ENCODE measurements at places on chromosomes 6 and 20.

- DNase-seq = no peak
Observed at GRCh38 chr6:161837854-161838253, 564.0 kb upstream of the AGPAT4 start.

- DNase-seq = no peak
Observed at GRCh38 chr6:121652726-121653623, 217.5 kb downstream of the GJA1 start.

- DNase-seq = no peak
Observed at GRCh38 chr6:78623554-78623953, 243.8 kb upstream of the IRAK1BP1 start.

GRCh38 chr6:43070028-43070632 is 6.0 kb upstream of the PTK7 start:
- no peak for DNase-seq

DNA sequence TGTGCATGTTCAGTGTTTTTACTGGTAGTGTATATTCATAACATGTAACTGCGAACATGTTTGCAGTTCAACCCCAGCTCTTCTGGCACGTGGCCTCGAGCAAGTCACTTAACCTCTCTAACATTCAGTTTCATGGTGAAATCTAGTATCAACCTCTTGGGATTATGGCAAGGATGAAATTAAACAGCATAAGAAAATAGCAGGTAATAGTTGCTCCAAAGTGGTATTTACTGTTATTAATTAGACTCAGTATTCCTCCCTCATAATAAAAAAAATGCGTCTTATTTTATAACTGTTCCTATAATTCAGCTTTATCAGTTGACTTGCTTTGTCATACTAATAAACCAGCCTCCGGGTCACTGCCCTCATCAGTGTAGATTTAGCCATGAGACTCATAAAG is 15.0 kb downstream of the FAM184A start:
- no peak for DNase-seq

GRCh38 chr6:161796681-161797080 is 522.8 kb upstream of the AGPAT4 start:
- no peak for DNase-seq

DNA sequence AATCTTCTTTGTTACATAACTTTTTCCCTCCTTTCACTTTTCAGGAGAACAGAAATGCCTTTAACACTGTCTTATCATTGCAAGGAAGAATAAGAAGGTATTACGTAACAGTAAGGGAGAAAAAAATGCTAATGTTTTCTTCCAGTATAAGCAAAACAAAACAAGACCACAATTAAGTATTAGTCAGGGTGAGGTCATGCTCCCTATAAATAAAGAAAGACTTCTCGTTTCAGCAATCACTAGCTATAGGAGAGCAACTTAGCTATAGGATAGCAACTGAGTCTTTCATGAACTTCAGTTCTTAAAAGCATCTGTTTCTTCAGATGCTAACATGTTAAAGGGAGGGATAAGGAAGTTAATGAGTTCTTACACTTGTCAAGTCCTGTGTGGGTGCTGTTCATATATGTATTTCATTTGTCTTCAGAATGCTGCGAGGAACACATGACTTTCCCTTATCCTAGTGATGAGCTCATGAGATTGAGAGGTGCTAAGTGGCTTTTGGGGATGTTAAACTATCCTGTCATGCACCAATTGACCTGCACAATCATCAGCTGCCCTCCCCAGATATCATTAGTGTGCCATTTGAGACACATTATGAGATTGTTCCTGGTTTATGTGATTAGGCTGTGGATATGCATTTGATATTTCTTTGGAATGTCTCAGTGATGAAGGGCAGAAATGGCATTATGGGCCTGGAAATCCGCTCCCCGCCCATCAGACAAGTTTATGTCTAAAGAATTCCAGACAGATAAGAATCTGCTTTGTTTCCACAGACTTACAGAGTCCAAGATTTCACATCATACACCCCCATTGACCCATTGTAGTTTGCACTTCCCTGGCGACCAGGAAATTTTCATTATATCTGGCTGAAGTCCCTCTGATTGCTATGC is 37.5 kb downstream of the LAMA4 start:
- DNase-seq = no peak

DNA sequence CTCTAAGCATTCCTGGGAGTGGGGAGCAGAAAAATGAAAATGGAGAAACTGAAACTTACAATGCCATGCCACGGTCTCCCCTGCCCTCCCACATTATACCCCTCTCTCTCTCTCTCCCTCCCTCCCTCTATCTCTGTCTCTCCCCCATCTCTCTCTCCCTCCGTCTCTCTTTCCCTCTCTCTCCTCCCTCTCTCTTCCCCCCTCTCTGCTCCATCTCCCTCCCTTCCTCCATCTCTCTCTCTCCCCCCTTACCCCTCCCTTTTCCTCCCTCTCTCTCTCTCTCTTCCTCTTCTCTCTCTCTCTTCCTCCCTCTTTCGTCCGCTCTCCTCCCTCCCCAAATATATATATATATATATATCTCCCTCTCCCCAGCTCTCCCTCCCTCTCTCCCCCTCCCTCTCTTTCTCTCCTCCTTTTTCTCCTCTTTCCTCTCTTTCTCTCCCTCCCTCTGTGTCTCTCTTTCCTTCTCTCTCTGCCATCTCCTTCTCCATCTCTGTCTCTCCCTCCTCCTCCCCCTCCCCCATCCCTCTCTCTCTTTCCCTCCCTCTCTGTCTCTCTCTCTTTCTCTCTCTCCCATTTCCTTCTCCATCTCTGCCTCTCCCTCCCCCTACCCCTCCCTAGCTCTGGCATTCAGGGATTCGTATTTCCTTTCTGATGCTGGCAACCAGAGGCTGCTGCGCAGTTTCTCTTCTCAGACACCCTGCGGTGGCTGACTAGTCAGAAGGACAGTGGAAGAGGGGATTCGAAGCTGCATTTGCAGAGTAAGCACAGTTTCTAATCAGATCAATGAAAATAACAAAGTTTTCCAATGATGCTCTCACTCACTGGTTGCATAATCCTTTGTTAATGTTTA is 13.9 kb upstream of the VAPB start:
- no peak for DNase-seq
